ENCODE measurements at places on chromosomes 5 and 9. TPM values are rescaled to one million over a fixed set of nuclear protein-coding genes. Genes with fewer than 3 reads are reported as not detected.

- H3K4me3 ChIP-seq: no peak overlapping the region
- H3K27ac ChIP-seq: no peak overlapping the region
- peaks cover 3% of the 10 kb centered on the region for H3K4me1 ChIP-seq
- H3K36me3 ChIP-seq: no peaks in the 10 kb centered on the region
- no peaks in the 10 kb centered on the region for H3K27me3 ChIP-seq
Observed at GRCh38 chr5:178483620-178484019, 106.6 kb downstream of the COL23A1 start.

- peaks cover 2% of the 10 kb centered on the region for H3K36me3 ChIP-seq
- peaks cover 3% of the 10 kb centered on the region for H3K4me1 ChIP-seq
- H3K27me3 ChIP-seq: no peaks in the 10 kb centered on the region
- no peak for DNase-seq
- H3K27ac ChIP-seq: no peak overlapping the region
Observed at GRCh38 chr5:5487585-5488360, 65.3 kb downstream of the ICE1 start.

GRCh38 chr9:95907794-95908193, 32.3 kb downstream of the ERCC6L2 start:
- no peaks in the 10 kb centered on the region for H3K27me3 ChIP-seq
- H3K27ac ChIP-seq: no peak overlapping the region
- no peaks in the 10 kb centered on the region for H3K4me1 ChIP-seq
- no peak overlapping the region for H3K4me3 ChIP-seq
- H3K36me3 ChIP-seq: no peaks in the 10 kb centered on the region

GRCh38 chr9:127844821-127845359, 9.6 kb downstream of the ENG start:
- no peaks in the 10 kb centered on the region for H3K36me3 ChIP-seq
- no peak overlapping the region for H3K4me3 ChIP-seq
- H3K4me1 ChIP-seq: peaks cover 5% of the 10 kb centered on the region
- H3K27ac ChIP-seq: peak overlapping the region; percentile 37
- H3K27me3 ChIP-seq: no peaks in the 10 kb centered on the region

GRCh38 chr5:113273948-113274347, 160.8 kb downstream of the TSSK1B start:
- no peak overlapping the region for H3K27ac ChIP-seq
- H3K4me3 ChIP-seq: no peak overlapping the region
- DNase-seq: no peak
- no peaks in the 10 kb centered on the region for H3K27me3 ChIP-seq
- no peaks in the 10 kb centered on the region for H3K36me3 ChIP-seq
- peaks cover 12% of the 10 kb centered on the region for H3K4me1 ChIP-seq

DNA sequence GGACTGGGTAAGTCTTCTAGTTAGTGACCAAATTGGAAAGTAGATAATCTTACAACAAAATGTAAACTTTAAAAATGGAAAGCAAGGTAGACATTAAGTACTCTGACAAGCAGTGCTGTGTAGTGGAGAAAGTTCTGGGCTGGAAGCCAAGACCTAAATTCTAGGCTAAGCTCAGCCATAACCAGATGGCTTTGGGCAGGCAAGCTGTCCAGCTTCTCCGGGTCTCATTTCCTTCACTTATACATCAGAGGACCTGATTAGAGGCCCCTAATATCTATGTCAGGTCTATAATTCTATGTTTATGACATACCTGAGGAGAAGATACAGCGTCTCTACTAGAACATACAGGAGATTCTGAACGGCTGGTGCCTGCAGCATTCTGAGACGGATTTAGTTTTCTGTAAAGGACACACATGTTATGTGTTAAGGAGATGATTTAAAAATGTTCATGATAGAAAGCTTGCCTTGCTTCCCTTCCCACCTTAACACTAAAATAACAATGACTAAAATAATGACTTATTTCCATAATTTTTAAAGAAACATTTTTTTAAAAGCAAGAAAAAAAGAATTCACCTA, 61.2 kb downstream of the ELL2 start:
- H3K36me3 ChIP-seq: peaks cover 2% of the 10 kb centered on the region
- H3K4me1 ChIP-seq: no peaks in the 10 kb centered on the region

GRCh38 chr5:135964670-135965320, 10.0 kb upstream of the LECT2 start:
- H3K36me3 ChIP-seq: no peaks in the 10 kb centered on the region
- H3K27ac ChIP-seq: no peak overlapping the region
- no peaks in the 10 kb centered on the region for H3K27me3 ChIP-seq
- no peak overlapping the region for H3K4me3 ChIP-seq
- DNase-seq: no peak

DNA sequence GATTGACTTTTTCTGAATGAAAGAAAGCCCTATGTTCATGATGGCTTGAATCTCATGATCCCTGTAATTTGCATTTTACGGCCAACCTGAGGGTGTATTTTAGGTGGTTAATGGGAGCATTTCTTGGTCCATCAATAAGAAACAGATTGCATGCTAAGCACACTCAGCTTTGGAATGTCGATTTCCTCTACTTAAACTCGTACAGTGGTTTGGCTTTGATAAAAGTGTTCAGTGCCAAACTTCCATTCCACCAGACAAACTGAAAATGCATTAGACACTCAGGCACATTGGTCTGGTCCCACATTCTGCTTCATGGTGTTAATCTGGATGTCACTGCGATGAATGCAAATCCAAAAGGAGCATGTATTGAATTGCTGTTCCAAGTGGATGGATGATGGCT, 77.0 kb downstream of the VCAN start:
- no peak overlapping the region for H3K4me3 ChIP-seq
- DNase-seq: no peak
- H3K27ac ChIP-seq: no peak overlapping the region
- H3K4me1 ChIP-seq: no peaks in the 10 kb centered on the region

- no peak for DNase-seq
- no peak overlapping the region for H3K27ac ChIP-seq
- H3K36me3 ChIP-seq: no peaks in the 10 kb centered on the region
Observed at GRCh38 chr5:177378884-177379883, 5.0 kb upstream of the SLC34A1 start.

DNA sequence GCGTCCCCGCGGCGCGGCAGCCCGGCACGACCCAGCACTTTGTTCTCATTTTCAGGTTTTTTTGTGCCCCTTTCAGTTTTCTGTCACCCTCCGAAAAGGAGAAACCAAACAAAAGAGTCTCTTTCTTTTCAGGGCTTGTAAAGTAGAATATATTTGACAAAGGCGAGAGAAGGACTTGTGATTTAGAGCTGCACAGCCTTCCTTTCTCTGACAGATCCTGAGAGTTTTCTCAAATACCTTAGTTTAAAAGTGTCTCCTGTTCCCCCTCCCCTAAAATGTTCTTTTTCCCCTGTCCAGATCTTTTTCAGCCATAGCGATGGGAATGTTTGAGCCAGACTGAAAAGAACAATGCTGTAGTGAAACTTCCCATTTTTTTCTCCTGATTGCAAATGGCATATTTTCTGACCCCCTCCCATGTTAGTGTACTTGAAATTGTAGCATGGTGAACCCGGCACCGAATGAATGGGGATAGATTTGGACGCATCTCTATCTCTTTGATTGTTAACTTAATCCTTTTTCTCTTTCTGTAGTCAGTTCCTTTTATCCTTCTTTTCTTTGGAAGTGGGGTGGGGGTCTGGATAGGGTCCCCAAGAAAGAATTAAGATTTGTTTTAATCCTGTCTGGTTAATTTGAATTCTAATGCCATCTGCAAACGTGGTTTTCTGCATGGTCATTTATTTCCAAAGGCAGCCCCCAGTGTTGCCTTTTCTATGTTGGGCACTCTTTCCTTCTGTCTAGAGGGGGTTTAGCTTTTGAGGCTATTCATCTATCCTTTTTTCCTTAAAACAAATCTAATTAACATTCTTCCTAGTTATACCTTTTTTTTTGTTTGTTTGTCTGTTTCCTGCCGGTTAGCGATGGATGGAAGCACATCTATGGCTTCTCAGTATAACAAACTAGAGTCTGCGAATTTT, 2.2 kb downstream of the ZSWIM6 start:
- no peaks in the 10 kb centered on the region for H3K36me3 ChIP-seq
- peak overlapping the region; percentile 88 for H3K27ac ChIP-seq
- H3K4me3 ChIP-seq: peak overlapping the region; percentile 84
- DNase-seq: no peak

DNA sequence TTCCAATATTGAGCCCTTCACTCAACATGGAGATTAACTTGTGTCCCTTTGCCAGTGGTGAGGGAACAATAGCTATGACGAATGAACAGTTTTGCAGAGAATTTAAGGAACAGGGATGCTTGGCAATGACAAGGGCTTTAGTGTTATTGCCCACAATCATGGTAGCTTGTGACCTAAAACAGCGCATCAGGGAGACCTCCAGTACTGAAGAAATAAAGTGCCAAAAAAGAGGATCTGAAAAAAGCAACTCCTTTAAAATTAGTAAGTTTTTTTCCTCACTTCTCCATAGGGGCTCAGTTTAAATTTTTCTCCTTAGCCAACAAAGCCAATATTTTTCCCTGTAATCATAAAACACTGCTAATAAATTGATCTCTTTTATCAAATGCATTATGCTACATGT, 41.8 kb upstream of the PAM start:
- no peak overlapping the region for H3K4me3 ChIP-seq
- no peak overlapping the region for H3K27ac ChIP-seq
- H3K36me3 ChIP-seq: no peaks in the 10 kb centered on the region

The OBP2B gene
- not detected for total RNA-seq

The ARHGEF37 gene
- 22.3 TPM for total RNA-seq

The CYLC2 gene
- total RNA-seq: not detected

The ABO gene
- 0.40 TPM for total RNA-seq

The KIF20A gene
- total RNA-seq: 13.5 TPM

Measured in spinal cord (tissue), 10 donors.